A549 (cell line): ENCODE measurements at places on chromosomes 3 and 15.

- no peak for DNase-seq
Observed at GRCh38 chr3:112247900-112248299, 46.1 kb downstream of the SLC9C1 start.

DNA sequence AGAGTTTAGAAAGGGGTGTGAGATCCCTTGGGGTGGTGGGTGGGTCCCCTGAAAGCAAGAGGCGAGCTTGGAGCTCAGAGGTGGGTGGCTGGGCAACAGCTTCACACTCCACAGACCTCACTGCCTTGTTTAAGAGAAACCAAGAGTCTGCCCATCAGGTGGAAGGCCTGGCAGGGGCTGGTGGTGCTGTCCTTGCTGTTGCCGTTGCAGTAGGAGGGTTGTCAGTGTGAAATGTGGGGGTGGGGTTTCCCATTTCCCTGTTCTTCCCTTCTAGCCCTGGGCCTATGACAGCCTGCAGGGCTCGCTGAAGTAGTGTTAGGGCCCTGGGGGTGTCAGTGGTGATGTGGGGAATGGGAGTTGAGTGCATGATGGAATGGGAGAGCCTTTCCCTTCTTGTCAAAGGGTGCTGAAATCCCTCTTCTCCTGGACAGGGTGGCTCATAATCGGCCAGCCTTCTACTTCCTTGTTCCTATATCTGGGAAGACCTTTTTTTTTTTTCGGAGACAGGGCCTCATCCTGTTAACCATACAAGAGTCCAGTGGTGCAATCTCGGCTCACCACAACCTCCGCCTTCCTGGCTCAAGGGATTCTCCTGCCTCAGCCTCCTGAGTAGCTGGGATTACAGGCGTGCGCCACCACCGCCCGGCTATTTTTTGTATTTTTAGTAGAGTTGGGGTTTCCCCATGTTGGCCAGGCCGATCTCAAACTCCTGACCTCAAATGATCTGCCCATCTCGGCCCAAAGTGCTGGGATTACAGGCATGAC is 4.3 kb downstream of the PLEKHO2 start:
- DNase-seq: no peak

GRCh38 chr3:5390221-5390620 is 202.7 kb downstream of the EDEM1 start:
- no peak for DNase-seq

- no peak for DNase-seq
Observed at GRCh38 chr3:8709801-8710507, 23.6 kb upstream of the CAV3 start.

- no peak for DNase-seq
Observed at GRCh38 chr3:157373783-157374182, 62.9 kb upstream of the PTX3 start.

DNA sequence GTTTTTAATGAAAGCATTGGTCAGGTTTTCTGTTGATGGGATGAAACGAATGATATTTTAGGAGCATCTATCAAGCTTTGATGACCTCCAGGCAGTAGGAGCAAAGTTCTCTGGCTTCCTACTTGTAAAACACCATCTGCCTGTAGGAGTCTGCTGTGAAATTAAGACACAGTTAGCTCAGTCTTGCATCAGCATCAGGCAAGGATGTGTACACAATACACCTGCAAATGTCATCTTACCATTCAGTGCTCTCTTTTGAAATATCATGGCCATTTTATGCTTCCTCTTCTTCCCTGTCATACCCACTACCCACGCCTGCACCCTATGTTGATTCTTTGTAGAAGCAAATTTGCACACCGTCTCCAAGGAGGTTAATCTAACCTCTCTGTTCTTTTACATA is 38.2 kb downstream of the B3GALNT1 start:
- no peak for DNase-seq

DNA sequence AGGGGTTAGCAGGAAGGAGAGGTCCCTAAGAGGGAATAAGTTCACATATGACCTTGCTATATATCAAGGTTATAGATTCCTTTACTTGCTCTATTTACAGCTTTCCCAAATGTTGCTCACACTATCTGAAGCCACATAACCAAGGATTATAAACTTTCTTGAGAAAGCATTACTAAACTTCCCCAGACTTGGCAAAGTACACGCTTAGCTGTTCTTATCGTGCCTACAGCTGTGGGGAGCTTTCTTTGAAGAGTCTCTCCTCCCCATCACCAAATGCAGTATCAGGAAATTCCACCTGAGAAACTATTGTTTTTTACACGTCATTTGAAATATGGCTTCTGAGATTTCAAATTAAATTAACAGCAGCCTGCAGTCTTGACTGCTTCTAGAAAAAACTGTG is 284.5 kb downstream of the CHL1 start:
- DNase-seq: no peak

- DNase-seq: no peak
Observed at GRCh38 chr3:151003029-151003767, 30.7 kb upstream of the CLRN1 start.

DNA sequence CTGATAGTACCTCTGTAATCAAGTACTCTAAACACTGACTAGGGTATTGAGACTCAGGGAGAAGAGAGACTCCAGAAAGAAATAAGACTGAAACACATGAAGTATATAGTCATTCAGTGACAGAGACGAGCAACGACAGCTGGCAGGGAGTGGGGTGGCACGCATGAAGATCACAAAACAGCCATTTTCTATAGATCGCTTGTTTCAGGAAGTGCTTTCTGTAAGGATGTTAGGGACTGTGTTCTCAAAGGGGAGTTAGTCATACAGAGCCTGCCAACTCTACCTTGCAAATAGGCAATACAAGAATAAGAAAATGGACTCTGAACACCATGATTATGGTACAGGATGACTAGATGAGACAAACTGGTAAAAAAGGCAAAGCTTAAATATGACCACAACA is 139.5 kb downstream of the TBL1XR1 start:
- DNase-seq: no peak

GRCh38 chr3:70855149-70855548 is 542.7 kb upstream of the MDFIC2 start:
- DNase-seq: no peak

- no peak for DNase-seq
Observed at GRCh38 chr3:143247073-143247472, 127.5 kb downstream of the CHST2 start.

- no peak for DNase-seq
Observed at GRCh38 chr15:77034695-77035489, 36.0 kb downstream of the TSPAN3 start.

DNA sequence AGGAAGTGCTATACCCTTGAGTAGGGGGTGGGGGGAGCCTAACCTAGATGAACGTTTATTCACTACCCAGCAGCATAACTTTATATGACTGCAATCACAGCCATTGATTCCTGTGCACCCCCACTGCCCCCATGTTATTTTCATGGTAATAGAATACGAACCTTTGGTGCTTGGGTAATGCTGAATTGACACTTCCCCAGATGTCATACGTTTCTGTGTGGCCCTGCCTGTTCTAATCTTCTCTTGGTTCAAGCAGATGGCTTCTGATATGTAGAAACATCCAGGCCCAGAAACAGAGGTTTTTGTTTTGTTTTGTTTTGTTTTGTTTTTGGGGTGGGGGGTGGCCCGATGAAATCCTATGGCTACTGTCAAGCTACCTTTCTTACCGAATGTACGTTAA is 237.9 kb upstream of the TOPAZ1 start:
- DNase-seq: no peak

DNA sequence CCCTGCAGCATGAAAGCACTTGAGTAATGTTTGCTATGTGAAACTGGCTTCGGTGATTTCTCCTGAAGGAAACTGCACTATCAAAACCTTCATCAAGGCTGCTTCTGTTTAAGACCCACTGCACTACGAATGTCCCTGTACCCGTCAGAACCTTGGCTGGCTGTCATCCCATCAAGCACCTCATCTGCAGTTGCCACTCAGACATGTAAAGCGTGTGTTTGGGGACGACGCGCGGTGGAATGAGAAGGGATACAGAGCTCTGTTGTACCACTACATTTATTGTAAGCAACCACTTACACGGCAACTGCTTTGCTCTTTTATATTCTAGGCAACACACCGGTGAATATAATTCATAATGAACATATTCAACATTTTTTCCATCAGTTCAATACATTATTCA is 147.6 kb downstream of the TIGIT start:
- no peak for DNase-seq

GRCh38 chr15:52559022-52559421 is 9.8 kb downstream of the ARPP19 start:
- DNase-seq: no peak

DNA sequence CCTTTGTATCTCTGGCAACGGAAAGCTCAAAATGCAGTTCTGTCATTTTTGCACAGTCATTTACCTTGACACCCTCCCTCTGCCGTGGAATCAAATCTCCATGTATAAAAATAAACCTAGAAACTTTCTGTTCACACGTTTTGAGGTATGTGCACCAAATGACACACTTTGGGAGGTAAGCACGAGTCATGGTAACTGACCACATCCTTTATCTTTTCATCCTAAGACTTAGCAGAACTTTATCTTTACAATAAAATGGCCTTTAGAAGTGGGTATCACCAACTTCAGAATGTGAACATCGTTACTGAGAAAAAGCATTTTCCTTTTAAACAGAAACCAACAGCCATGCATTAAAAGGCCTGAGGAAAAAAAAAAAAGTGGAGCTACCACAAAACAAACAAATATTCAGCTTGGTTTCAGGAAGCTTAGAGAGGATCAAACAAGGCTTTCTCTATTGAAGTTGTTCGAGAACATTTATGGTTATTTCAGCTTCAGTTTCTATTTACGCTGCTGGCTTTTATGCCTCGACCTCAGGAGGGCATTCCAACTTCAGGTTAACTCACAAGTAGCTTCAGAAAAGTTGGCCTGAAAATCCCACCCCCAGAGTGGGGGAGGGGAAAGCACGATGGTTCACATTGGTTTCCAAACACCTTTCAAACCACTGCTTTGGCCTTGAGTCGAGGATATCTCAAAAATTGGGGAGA is 171.1 kb upstream of the ICE2 start:
- no peak for DNase-seq

GRCh38 chr15:78938658-78939488 is 6.0 kb downstream of the CTSH start:
- DNase-seq: no peak

GRCh38 chr3:134163096-134163495 is 87.6 kb downstream of the RYK start:
- no peak for DNase-seq

DNA sequence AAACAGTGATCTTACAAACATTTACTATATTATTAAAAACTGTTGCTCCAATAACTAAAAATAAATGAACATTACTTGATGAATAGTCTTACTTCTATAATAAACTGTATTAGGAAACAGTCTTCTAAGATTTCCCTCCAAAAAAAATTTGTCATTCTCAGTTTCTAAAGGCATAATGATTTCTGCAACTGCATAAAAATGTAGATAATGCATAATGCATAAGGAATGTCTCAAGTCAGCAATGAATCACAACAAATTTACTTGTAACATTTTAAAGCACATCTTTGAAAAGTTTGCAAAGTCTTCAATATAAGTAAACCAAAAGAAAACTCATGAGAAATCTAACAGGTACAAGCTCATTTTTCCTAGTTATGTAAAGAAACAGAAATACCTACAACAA is 113.5 kb downstream of the VPS13C start:
- no peak for DNase-seq

- no peak for DNase-seq
Observed at GRCh38 chr3:59886790-59887189, 837.0 kb upstream of the CFAP20DC start.

DNA sequence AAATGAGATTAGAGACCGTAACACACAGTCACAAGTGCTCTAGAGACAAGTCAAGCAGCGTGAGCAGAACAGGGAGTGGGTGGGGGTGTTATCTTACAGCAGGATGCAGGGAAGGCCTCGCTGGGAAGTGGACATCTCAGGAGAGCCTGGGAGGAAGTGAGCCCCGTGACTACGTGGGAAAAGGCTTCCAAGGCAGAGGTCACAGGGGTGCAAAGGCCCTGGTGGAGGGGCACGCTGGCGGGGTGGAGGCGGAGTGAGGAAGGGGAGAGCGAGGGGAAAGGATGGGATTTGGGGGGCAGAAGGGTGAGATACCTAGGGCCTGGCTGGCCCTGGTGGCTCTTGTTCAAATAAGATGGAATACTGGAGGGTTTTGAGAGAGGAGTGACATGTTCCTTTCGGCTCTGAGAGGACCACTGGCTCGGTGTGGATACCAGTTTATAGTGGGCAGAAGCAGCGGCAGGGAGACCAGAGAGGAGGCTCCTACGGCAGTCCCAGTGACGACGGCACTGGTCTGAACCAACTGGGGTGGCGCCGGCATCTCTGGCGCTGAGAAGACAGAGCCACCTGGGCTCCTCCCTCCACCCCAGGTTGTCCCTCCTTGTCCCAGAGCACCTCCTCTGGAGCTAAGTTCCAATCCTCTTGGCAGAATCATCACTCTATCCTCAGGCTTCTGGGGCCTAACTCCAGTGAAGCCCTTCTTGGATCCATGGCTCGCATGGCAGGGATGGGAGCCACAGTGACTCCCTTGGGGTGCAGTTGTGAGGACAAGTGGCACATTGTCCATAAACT is 266.2 kb upstream of the LYSMD4 start:
- DNase-seq: no peak
